ENCODE measurements at places on chromosomes 5 and 9.

- DNase-seq: no peak
Measured at GRCh38 chr5:152271420-152271819, 133.7 kb downstream of the NMUR2 start.

DNA sequence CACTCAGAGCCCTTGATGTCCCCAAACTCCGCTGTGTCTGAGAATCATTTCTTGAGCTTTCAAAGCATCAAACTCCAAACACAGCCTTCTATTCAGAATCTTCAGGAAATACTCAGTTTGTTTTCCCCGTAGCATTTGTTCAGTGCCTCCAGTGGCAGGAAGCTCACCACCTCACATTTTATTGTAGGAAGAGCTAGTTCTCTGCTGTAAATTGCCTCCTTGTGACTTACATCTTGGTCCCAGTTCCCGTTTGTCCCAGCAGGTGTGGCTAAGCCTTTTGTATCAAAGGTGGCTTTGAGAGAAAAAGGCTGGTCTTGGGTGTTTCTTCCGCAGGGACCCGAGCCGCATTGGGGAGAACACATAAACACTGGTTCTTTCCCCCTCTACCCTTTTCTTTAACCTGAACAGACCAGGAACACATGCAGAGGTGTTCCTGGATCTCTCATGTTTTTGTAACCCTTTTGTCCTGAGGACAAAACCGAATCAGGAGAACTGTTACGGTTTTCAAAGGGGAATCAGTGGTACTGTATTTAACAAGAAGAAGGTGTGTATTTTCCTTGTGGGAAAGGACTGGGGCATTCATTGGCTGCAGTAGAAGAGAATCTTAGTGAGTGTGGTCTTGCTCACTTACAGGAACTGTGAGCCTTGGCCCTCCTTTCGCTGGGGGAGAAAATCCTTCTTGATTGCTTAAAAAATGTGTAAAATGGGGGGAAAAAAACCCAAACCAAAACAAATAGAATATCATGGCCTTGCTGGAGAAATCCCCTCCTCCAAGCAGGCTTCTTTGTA lies 1.9 kb downstream of the OSMR start:
- no peak for DNase-seq

GRCh38 chr5:1791176-1791575 lies 8.5 kb downstream of the MRPL36 start:
- DNase-seq: no peak

DNA sequence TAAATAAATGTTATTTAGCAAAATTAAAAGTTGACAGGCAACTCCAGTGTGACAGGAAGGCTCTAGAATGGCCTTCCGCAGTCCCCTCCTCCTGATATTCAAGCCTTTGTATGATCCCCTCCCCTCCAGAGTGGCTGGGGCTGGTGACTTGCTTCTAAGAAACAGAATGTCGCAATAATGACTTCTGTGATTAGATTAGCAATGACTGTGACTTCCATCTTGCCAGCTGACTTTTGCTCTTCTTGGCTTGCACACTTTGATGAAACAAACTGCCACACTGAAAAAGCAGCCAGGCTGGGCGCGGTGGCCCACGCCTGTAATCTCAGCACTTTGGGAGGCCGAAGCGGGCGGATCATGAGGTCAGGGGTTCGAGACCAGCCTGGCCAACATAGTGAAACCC lies 106.5 kb upstream of the LARP1 start:
- DNase-seq: no peak

DNA sequence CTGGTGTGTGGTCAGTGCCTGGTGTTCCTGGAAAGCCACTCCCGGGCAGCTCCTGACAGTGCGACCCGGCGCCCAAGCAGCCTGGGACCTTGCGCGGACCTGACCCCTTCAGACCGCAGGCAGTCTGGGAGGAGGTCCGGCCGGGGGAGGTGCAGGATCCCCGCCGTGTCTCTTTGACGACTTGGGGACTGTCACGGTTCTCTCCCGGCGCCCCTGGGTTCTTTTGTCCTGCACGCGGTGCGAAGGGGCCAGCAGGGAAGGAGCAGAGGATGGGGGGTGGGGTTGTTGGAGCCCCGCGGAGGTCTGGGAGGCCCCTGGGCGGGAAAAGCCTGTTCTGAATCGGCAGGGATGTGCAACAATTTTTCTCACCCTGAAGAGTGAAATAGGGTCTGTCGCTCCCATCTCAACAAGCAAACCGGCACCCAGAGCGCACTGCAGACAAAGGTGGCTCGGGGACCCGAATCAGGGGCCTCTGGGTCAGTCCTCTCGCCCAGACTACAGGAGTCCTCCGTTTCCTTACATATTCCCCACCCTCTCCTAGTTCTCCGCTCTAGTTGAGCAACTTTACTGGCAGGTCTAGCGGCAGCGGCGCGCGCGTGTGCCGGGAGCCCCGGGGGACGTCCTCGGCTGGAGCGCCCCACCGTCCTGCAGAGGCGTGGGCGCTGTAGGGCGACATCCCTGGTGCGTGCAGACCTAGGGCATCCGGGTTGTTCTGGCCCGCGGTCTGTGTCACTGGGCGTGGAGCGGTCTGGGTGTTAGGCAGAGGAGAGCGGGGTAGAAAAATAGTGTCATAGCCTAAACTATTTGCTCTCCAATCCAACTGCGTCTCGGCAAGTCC lies 1.2 kb downstream of the VCAN start:
- DNase-seq: no peak

DNA sequence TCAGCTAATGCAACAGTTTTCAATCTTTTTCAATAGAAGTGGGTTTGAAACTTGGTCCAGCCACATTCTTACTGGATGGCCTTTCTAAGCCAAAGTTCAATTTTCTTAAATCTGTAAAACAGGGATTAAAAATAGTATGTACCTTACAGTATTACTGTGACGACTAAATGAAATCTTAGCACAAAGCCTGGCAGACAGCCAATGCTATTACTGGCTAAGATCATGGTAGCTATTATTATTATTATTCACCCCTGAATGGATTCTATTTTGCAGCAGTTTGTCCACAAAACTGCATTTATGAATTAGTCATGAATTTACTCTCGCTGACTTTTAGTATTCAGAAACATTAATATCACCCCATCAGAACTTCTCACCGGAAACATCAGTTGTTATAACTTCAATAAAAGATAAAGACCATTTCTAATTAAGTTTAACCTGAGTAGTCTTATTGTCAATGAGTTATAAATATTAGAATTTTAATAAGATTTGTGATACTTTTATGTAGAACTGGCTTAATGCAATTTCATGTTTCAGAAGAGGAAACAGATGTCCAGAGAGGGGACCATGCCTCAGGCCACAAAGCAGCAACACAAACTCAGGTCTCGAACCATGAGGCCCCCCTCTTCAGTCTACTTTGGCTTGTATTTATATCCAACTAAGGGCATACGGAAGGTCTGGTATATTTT lies 468.2 kb downstream of the ARHGEF28 start:
- DNase-seq: no peak

- no peak for DNase-seq
Measured at GRCh38 chr5:178425621-178426068, 164.5 kb downstream of the COL23A1 start.

GRCh38 chr9:107586493-107586892 lies 96.9 kb upstream of the KLF4 start:
- DNase-seq: no peak

DNA sequence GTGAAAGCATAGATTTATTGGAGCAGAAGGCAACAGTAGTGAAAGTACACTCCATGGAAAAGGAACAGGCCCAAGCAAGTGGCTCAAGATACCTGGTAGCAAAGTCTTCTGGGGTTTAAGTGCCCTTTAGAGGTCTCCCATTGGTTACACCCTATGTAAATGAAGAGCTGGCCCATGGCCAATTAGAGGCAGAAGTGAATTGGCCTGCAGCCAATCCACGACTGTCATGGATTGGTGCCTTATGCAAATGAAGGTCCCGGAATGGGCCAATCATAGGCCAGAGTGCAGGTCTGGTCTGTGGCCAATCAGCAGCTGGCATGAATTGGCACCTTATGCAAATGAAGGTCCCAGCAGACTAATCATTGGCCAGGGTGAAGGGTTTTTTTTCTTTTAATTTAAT lies 64.2 kb upstream of the PCSK5 start:
- no peak for DNase-seq

DNA sequence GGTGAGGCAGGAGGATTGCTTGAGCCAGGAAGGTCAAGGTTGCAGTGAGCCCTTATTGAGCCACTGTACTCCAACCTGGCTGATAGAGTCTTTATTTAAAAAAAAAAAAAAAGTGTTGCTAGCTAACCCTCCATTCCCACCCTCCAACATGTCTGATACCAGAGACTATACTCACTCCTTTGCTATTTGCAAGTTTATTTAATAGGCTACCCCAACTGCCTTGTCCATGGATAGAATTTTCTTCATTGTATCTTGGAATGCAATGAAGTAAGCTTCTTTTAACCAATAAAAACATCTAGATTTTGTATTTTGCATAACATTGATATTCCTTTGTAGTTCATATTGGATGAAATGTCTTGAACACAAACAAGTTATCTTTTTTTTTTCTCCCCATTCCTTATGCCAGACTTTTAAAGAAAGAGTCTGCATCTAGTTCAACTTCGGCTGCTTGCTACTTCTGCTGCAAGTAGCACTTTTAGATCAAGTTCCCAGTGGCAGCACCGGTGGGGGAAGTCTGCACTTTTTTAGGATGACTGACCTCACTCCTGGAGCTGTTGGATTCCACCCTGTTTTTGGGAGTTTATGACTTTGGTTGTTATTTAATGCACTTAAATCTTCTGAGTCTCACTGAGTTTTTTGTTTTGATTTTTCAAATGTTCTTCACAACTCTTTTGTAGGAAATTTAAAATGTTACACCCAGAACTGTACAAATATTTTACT lies 112.5 kb downstream of the UHRF2 start:
- DNase-seq: peak; percentile 64

GRCh38 chr9:132299221-132299620 lies 55.6 kb downstream of the SETX start:
- DNase-seq: no peak

DNA sequence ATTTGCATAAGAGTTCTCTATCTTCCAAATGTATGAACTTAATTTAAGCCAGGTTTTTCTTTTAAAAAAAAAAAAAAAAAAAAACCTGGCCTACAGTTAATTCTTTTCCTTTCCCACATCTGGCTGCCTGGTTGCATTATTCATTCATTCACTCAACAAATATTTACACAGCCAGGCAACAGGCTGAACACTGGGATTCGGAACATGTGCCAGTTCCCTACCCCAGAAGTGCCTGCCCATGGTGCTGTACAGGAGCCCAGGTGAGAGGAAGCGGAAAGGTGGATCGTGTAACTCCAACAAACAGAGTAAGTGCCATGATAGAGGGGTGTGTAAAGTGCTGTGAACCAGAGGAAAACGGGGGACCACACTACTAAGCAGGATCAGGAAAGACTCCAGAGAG lies 93.6 kb downstream of the CDK5RAP2 start:
- no peak for DNase-seq

DNA sequence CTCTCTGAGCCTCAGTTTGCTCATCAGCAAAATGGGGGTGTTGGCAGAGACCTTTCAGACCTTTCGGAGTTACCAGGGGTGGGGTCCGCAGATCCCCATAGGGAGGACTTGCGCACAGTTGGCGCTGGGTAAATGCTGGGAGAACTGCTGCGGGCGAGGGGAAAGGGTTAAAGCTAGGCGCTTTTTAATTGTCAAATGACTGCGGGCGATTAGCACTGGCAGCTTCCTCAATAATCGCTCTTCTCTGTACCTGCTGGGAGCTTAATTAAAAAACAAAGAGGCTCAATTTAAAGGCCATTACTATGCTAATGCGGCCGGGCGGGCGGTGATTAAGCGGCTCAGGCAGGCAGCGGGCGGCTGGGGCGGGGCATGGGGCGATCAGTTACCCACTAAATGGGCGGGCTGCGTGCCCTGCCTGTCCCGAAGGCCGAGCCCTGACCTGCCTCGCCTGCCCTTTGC lies 63.0 kb downstream of the LMX1B start:
- no peak for DNase-seq

GRCh38 chr5:143352691-143353090 lies 50.8 kb downstream of the NR3C1 start:
- DNase-seq: no peak

DNA sequence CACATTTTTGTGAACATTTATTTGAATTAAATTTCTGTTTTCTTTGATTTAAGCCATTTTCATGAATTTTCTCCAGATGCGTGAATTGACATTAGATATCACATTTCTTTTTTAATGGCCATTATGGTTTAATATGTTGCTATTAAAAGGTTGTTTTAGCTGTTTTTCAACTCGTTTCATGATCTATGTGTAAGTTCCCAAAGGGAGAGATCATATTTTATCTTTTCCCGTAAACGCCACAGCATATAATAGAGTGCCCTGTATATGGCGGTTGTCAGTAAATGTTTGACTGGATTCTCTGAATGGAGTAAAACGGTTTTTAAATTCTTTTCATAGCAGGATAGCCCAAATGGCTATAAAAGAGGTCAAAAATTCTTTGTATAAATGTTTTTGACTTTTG lies 35.8 kb downstream of the ZCCHC7 start:
- no peak for DNase-seq

GRCh38 chr9:134614256-134614655 lies 27.3 kb upstream of the COL5A1 start:
- no peak for DNase-seq

DNA sequence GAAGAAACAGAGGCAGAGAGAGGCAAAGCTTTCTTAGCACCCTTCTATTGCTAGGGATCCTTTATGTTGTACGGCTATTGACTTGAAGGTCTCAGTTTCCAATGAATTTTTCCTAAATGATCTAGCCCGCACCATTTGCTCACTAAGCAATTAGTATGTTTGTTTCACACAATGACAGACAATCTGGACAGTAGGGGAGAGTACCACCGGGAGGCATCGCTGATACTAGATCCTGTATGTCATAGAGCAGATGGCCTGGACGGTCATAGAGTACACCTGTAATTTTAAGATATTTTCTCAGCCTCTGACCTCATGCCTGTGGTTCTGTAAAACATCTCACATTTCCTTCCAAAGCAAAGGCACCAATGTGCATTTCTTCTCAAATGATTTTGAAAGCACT lies 194.3 kb downstream of the TLE4 start:
- no peak for DNase-seq

DNA sequence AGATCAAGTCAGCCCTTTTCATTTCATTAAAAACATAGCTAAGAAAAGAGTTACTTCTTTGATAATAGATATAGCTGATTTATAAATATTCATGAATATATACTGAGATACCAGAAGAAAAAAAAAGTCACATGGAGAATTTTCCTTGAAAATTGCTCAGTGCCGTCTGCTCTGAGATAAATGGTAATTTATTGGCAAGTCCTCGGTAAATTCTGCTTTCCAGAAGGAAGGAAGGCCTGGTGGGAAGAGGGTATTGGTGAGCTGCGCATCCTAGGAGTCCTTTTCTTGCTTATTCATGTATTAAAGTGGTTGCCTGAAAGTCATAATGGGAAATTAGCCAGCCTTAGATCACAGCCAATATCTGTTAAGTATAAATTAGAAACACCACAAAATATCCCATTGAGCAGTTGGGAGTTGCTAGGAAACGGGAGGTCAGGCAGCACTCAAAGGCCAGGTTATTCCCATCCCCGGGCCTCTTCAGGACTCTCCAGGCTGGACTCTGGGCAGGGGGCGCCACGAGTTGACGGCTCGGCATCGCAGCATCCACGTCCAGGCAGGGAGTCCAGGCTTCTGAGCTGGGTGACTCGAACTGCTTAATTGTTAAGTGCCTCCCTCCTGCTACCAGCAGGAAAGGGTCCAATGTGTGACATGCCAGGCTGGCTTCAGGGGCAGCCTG lies 116.7 kb upstream of the RETREG1 start:
- no peak for DNase-seq
